Esophagus squamous epithelium (tissue), 5 donors: ENCODE measurements at places on chromosomes 1 and 21.

- DNase-seq, result no peak
These were observed 22.2 kb upstream of the SPATA6 start for GRCh38 chr1:48493970-48494769.

DNA sequence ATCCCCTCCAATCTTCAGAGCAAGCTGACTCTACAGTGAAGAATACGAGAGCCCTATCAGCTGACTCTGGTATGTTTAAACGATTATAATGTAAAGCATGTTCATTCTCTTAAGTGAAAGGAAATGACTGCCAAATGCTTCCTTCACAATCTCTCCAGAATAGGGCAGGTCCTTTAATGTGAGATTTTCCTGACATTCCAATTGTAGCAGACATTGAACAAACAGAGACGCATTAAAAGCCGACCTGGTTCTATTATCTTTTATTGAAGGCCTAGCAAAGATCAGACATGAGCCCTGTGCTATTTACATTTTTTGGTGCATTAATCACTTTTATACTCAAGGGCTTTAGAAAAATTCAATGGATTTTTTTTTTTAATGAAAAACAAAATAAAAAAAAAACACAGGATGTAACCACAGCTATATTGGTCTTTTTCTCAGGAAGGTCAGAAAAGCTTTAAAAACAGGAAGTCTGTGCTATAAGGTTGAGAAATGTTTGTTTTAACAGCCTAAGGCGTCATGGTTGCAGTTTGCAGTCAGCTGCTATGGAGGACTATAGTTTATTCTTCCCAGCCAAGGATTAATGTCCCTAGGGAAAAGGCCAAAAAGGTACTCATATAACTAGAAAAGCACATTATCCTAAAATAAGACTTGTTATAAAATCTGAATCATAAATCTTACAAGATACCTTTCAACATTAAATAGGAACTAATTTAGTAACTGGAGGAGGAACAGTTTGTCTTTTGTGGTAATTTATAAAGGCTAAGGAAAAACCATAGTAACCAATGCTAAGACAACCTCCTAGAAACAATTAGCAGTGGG is 104.8 kb downstream of the RERE start:
- DNase-seq, result no peak

- no peak for DNase-seq
These were observed 37.0 kb downstream of the COL6A1 start for GRCh38 chr21:46018615-46019014.

- no peak for DNase-seq
These were observed 8.1 kb downstream of the CD247 start for GRCh38 chr1:167510244-167510643.

GRCh38 chr21:41958886-41959563 is 5.2 kb upstream of the C2CD2 start:
- DNase-seq, result no peak

GRCh38 chr1:167548059-167548932 is 5.3 kb downstream of the CREG1 start:
- no peak for DNase-seq

DNA sequence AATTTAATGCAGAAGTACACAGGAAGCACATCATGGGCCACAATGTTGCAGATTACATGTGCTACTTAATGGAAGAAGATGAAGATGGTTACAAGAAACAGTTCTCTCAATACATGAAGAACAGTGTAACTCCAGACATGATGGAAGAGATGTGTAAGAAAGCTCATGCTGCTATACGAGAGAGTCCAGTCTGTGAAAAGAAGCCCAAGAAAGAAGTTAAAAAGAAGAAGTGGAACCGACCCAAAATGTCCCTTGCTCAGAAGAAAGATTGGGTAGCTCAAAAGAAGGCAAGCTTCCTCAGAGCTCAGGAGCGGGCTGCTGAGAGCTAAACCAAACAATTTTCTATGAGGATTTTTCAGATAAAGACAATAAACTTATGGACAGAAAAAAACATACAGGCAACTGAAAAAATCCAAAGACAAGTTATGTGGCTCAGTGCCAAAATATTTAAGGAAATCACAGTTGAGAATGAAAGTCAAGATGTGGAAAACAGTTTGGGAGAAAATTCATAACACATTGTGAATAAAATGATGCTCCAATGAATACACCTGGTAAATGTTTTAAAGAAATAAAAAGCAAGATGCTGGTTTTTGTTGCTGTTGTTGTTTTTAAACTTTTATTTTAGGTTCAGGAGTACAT is 2.8 kb upstream of the ZNF644 start:
- DNase-seq, result no peak

GRCh38 chr1:100860397-100860991 is 34.1 kb downstream of the EXTL2 start:
- no peak for DNase-seq
